Daoy (cell line): ENCODE measurements at places on chromosomes 1 and 21.
A peak's percentile ranks its signal among the peaks of the same experiment; 100 is the strongest.

DNA sequence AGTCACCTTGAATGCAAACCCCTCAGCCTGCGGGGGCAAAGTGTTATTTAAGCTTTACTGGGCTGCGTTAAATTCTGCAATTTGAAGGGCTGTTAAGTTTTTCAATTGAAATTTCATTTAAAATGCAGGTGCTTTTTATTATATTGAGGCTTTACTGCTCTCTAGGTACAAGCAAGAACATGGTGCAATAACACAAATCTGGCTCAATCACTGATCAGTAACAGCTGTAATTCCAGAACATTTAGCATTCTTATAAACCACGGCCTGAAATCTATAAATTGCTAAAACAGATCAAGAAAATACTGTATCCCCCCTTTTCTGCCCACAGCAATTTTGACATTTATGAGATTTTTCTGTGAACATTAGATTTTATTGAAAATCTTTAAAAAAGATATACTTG is 322.8 kb downstream of the KCTD3 start:
- DNase-seq = no peak

DNA sequence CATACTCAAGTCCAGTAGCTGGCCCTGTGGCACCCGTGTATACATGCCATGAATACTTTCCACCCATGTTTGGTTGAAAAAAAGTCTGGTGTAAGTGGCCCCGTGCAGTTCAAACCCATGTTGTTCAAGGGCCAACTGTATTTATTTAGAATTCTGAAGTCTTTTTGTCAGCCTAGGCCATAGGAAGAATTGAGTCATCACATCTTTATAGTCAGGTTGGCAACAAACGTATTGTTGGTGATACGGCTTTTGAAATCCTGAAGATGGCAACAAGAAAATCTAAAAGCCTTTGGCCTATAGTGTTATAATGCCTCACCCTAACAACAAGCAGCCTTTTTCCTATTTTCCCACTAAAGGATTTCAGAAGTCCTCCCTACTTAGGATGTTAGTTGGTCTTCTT is 363.6 kb downstream of the PLPP3 start:
- peak; percentile 3 for DNase-seq

GRCh38 chr1:98698625-98699024 is 37.1 kb downstream of the SNX7 start:
- DNase-seq = no peak

DNA sequence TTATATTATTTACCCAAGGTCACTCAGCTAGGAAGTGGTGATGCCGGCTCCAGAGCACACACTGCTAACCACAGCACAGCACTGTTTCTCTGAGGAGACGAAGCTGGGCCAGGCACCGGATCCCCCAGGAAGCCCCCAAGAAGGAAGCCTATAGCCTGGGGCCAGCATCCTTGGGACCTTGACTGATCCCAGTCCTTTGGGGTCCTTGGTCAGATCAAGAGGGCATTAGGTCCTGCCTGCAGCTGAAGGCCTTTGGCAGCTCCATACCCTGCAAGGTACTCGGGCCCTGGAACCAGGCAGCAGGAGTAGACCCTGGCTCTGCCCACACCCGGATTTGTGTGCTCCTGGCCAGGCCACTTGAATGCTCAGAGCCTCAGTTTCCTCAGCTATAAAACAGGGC is 128.0 kb downstream of the LACTBL1 start:
- DNase-seq = no peak

GRCh38 chr1:61496501-61496900 is 228.4 kb downstream of the TM2D1 start:
- peak; percentile 34 for DNase-seq

- DNase-seq = no peak
Observed at GRCh38 chr1:9093091-9093490, 23.7 kb upstream of the SLC2A5 start.

- peak; percentile 50 for DNase-seq
Observed at GRCh38 chr1:15902882-15903281, 55.4 kb downstream of the SPEN start.

DNA sequence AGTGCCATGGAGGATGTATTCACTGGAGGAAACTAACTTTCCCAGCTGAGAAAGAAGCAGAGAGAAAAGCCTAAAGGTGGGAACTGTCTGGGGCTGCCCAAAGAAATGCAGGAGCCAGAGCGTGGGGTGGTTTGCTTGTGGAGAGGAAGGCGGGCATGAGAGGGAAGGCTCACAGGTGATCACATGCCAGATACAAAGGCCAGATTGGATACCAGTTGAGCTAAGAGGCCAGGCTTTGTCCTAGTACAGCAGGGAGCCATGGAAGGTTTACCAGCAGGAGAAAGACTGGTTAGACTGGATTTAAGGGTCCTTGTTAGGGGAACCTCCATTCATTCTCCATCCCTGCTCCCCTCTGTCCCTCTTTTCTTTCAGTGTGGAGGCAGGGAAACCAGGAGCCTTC is 66.4 kb downstream of the BEND5 start:
- DNase-seq = no peak
